Uterine smooth muscle cell (primary cell): ENCODE measurements at places on chromosomes 7 and 10. TPM values are rescaled to one million over a fixed set of nuclear protein-coding genes. Genes with fewer than 3 reads are reported as not detected.

ARHGAP22 gene
- 85.7 and 130 TPM in 2 replicates for total RNA-seq

PI4K2A gene
- total RNA-seq, result 27.4 and 31.5 TPM in 2 replicates

MYL10 gene
- total RNA-seq, result not detected in 2 replicates

ADAM12 gene
- total RNA-seq, result 40.8 and 119 TPM in 2 replicates

ZNF727 gene
- 0.11 and 0.75 TPM in 2 replicates for total RNA-seq

SNX10 gene
- total RNA-seq, result 4.9 and 6.1 TPM in 2 replicates

LRIT1 gene
- not detected in 2 replicates for total RNA-seq

GPR158 gene
- under 0.01 TPM in 1 of 2 replicates, not detected in the other for total RNA-seq

CCNJ gene
- total RNA-seq, result 5.6 and 6.4 TPM in 2 replicates

NME8 gene
- not detected in 2 replicates for total RNA-seq

CNTNAP2 gene
- total RNA-seq, result under 0.01 TPM in 1 of 2 replicates, not detected in the other

EGR2 gene
- 0.22 and 1.6 TPM in 2 replicates for total RNA-seq
